OCI-M1 (cell line): ENCODE measurements at places on chromosomes 16 and 17.
A peak's percentile ranks its signal among the peaks of the same experiment; 100 is the strongest.

GRCh38 chr17:36728030-36728991 lies 126.9 kb downstream of the MRM1 start:
- peak; percentile 96 for DNase-seq

DNA sequence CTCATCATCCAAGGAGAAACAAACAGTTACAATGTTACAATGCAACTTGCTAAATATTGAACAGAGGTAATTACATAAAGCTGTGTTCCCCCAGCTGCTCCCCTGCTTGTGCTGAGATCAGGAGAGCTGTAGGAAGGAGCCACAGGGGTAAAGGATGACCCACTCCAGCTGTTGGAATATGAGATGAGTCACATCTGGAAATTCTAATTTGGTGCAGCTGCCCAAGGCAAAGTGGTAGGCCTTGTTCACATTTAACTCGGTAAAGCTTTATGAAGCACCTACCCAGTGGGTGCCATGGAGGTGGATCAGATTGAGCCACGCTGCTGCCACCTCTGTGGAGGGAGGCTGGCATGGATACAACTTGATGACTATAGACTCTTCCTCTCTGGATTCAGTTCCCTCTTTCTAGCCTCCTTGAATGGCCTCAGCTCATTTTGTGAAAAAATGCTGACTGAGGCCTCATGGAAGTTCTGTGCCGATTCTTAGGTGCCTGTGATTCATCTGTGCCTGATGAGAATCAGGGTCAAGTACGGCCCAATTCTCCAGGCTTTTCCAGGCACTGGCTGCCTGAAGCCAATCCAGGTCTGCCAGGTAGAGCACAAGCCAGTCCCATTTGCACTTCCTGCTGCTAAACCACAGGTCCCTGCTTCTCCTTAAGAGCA lies 7.4 kb downstream of the ZNF689 start:
- no peak for DNase-seq

DNA sequence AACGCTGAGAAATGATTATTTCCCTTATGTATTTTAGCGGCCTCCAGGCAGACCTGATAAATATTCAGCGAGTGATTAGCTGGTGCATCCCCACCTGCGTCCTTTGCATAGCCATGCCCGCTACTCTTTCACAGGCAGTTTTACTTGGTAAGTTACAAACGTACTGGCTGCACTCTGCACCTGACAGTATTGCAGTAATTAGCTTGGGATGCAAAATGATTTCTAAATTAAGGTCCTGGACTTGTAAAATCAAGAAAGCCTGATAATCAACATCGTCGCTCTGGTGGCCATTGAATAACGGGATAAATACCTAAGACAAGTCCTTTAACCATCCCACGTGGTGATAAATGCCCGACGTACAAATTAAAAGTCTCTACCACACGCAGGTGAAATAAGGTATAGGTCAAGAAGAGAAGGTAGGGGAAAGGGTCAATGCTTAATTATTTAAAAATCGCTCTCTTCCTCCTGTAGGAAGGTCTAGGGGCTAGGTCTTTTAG lies 998 bp upstream of the PRKCA start:
- no peak for DNase-seq

- DNase-seq: peak; percentile 78
These were observed 8.3 kb upstream of the PSMD3 start for GRCh38 chr17:39972271-39972670.
